Activated T-cell treated with anti-CD3 and anti-CD28 coated beads, Interleukin-2, amount 50 U/mL, for 4 hours (primary cell): ENCODE measurements at places on chromosomes 1 and 21. TPM values are rescaled to one million over a fixed set of nuclear protein-coding genes. Genes with fewer than 3 reads are reported as not detected.

Gene USH2A
- total RNA-seq, result not detected

Gene ZSWIM5
- total RNA-seq, result 1.1 TPM

Gene PLA2G2F
- not detected for total RNA-seq

Gene ARTN
- 0.45 TPM for total RNA-seq

Gene MFAP2
- total RNA-seq, result not detected

Gene POLR3C
- total RNA-seq, result 64.5 TPM

Gene CD84
- total RNA-seq, result 7.7 TPM

Gene NBPF20
- total RNA-seq, result 2.0 TPM

Gene SYCP1
- total RNA-seq, result not detected

DNA sequence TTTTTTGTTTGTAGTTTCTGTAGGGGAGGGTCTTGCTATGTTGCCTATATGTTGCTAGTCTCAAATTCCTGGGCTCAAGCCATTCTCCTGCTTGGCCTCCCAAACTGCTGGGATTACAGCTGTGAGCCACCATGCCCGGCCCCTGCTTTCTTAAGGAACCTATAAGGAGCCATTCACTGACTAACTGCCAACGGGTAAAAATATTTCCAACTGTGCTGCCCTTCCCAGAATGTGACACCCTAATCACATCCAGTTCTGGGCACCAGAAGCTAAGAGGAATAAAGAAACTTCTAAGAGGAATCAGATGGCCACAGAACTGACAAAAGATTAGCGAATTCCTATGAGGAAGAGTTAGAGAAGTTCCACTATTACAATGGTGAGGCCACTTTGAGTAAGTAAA is 6.4 kb downstream of the SYPL2 start:
- no peak for DNase-seq

DNA sequence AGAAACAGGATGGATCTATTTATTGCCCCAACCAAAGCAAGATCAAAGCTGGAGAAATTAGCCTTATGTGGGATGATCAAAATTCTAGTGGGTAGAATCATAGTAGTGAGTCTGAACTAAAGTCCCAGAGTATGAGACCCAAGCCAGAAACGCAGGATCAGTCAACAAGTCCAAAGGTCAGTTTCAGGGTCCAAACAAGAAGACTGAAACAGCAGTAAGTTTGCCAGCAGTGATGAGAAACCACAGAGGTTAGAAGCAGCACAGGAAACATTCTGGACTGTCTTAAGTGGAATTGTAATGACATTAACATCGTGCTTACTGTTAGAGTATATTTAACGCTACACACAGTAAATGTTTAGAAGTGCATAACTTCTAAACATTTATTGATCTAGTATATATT is 251.0 kb downstream of the LRRIQ3 start:
- DNase-seq, result no peak

DNA sequence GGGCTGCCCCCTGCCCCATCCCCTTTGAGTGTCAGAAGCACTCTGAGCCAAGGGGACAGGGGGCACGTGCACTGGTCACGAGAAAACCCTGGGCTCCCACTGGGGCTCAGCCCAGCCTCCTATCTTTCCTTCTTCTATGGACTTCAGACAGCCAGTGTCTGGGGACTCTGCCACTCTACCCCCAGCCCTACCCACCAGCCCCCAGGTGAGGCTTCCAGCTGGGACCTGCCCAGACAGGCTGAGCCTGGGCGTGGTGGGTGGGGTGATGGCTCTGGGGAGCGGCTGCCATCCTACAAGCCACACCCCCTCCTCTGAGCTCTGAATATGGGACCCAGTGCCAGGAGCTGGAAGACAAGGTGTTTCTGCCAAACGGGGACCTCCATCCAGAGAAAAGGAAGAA is 8.0 kb upstream of the SFN start:
- no peak for DNase-seq

- no peak for DNase-seq
These were observed 94.8 kb upstream of the KIAA0040 start for GRCh38 chr1:175287377-175287776.

GRCh38 chr1:196136396-196136795 is 471.8 kb downstream of the KCNT2 start:
- DNase-seq, result no peak

DNA sequence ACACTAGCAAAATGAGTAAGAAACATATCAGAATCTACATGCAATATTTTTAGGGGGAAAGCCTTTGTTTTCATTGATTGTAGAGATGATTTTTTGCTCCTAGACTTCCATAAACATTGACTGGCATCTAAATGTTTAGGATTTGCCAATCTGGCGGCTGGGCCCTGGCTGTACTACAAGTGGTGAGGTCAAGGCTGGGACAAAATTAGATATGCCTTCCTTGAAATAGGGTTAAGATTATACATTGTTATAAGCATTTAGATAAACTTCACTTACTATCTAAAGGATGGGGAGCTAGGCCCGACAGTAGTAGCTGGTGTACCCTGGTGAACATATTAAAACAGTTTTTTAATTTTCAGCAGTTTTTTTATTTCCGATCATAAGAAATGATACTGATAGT is 5.2 kb downstream of the NFIA start:
- DNase-seq, result no peak

DNA sequence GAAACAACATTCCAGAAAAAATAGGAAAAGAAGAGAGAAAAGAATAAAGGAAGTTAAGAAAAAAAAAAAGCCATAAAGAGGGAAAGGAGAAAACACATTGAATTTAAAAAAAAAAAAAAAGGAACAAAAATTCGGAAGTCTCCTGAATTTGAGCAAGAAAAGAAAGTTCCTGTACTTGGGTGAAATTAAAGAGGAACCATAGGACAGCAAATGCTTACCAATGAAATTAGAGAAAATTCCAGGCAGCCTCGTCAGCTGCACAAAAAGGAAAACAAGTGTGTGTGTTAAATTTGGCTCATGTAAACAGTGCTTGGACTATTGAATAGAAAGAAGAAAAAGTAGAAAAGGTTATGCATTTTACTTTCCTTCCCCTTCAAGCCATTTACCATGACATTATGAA is 4.9 kb downstream of the IL12RB2 start:
- DNase-seq, result no peak

- no peak for DNase-seq
These were observed 46.2 kb upstream of the TINAGL1 start for GRCh38 chr1:31529999-31530684.

- no peak for DNase-seq
These were observed 110.1 kb downstream of the MRPS6 start for GRCh38 chr21:34183331-34183928.

DNA sequence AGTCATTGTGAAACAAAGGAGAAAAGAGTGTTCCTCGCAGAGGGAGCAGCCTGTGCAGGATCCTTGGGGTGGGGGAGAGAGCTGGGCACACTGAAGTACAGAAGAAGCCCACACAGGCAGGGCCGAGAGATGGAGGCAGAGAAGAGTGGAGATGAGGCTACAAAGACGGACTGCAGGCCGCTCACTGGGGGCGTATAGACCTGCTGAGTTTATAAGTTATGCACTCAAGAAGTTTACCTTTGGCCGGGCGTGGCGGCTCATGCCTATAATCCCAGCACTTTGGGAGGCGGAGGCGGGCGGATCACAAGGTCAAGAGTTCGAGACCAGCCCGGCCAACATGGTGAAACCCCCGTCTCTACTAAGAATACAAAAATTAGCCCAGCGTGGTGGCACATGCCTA is 7.6 kb upstream of the SLAMF9 start:
- DNase-seq, result no peak

- DNase-seq, result no peak
These were observed 29.1 kb downstream of the SLC2A1 start for GRCh38 chr1:42929434-42930177.

- DNase-seq, result no peak
These were observed 23.8 kb downstream of the GLMN start for GRCh38 chr1:92274939-92275338.

DNA sequence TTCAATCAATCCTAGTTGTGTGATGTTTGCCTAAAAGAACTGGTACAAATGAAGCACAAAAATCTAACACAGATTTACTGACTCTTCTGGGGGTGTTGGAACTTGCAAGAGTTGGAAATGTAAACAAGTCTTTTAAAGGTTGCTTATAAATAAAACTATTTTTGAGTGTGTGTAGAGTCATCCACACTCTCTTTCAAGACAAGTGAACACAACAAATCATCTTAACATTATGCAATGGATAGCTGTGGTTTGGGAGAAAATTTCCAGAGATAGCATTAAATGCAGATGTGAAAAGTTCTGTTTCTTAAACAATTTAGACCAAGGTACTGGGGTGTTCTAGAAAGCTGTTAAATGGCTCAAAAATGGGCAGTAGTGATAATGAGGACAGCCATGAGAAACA is 28.7 kb downstream of the C1orf87 start:
- no peak for DNase-seq

DNA sequence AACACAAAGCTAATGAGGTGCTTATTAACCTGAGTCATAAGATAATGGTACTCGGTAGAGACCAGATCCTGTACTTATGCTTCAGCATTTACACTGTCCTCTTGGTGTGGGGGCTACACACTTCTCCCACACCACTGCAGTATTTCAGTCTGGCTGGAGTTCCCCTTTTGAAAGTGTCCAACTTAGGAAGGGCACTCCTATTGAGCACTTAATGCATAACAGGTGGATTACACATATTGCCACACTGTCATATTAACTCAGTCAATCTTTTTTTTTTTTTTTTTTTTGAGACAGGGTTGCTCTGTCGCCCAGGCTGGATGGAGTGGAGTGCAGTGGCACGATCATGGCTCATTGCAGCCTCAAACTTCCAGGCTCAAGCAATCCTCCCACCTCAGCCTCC is 1.5 kb downstream of the GPATCH4 start:
- no peak for DNase-seq

DNA sequence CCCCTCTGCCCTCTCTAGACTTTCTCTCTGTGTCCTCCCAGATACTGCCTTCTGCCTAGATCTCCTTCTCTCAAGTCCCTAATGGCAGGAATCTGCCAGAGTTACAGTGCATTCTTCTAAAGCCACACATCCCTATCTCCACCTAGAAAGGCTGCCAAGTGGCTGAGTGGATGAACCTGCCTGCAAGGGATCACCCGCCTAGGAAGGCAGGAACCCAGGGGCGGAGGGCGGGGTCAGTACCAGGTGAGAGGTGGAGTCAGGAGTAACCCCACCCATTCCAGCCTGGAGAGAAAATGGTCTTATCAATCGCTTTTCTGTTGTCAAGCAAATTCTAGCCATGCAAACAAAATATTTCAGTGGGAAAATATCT is 60.8 kb downstream of the BCAR3 start:
- DNase-seq, result no peak

GRCh38 chr1:8976896-8977450 is 31.3 kb downstream of the CA6 start:
- no peak for DNase-seq

DNA sequence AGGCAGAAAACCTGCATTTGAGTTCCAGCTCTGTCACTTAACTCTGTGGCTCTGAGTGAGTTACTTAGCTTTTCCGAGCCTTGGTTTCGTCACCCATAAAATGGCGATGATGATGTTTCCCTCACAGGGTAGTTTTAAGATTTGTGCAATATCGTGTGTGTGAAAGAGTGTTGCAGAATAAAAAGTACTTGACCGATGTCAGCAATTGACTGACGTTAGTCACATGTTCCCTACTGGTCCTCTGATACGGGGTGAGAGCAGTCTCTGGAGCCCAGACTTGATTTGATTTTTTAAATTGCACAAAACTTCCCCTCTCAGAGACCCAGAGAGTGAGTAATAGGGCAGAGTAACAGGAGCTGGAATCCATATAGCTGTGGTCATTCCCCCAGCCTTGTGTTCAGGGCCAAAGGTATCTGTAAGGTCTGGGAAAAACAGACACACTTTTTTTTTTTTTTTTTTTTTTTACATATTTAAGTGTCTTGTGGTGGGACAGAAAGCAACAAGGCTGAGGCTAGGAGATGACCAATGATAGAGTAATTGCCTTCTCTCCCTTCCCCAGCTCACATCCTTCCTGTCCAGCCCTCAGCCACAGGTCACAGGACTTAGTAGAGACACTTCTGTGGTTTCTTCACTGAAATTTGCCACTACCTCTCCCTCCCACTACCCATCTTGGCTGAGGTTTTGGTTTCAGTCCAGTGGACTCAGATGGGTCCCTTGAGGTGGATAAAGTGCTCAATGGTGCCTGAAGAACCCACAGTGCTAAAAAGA is 2.0 kb downstream of the FCER1G start:
- DNase-seq, result no peak

DNA sequence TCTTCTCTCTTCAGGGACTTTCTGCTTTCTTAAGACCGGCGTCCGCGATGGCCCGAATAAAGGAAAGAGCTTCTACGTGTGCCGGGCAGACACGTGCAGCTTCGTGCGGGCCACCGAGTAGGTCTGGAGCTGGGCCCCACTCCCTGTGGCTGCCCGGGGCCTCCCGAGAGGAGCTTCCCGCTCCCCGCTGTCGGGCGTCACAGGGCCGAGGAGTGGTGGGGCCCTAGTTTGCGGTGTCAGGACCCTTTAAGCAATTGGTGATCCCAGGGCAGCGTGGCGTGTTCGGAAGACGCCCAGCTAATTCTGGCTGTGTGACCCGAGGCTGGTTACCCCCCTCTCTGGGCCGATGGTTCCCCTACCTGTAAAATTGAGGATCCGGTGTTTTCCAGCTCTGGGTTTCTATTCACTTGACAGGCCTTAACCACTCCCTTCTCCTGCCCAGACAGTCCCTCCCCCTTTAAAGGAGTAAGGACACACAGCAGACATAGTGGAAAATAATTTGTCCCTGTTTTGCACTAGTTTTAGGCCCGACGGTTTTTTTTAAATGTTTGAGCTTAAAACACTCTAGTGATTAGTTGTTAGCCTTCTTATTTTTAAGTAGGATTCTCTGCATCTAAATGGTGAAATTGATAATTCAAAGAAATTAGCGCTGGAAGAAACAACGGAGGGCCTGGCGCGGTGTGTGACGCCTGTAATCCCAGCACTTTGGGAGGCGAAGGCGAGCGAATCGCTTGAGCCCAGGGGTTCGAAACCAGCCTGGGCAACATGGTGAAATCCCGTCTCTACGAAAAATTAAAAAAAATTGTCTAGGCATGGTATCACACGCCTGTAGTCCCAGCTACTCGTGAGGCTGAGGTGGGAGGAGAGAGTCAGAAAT is 553 bp downstream of the TTF2 start:
- no peak for DNase-seq

- no peak for DNase-seq
These were observed 47.9 kb upstream of the PRKACB start for GRCh38 chr1:84096176-84096575.

GRCh38 chr1:163896001-163896400 is 574.2 kb downstream of the NUF2 start:
- no peak for DNase-seq

- no peak for DNase-seq
These were observed 6.2 kb downstream of the C1orf210 start for GRCh38 chr1:43279161-43279560.
